Mucosa of descending colon (tissue), 3 donors: ENCODE measurements at places on chromosomes 11 and 22.

DNA sequence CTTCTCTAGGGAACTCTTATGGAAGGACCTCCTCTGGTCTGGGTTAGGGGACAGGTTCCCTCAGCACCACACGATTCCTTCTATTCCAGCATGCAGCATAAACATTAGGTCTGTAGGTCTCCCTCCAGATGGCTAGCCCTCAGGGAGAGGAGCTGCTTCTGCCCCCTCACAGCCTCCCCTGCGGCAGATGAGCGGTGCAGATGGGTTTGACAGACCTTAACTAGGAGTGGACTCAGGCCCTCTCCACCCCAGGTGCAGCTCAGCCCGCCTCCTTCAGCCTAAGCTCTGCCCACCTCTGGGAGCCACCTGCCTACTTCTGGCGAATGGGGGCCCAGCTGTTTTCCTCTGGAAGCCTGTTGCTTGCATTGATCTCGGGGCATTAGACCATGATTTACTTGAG lies 55.7 kb upstream of the EIF3D start:
- no peak for DNase-seq

GRCh38 chr11:64181506-64182411 lies 4.2 kb upstream of the STIP1 start:
- DNase-seq: peak; percentile 92

DNA sequence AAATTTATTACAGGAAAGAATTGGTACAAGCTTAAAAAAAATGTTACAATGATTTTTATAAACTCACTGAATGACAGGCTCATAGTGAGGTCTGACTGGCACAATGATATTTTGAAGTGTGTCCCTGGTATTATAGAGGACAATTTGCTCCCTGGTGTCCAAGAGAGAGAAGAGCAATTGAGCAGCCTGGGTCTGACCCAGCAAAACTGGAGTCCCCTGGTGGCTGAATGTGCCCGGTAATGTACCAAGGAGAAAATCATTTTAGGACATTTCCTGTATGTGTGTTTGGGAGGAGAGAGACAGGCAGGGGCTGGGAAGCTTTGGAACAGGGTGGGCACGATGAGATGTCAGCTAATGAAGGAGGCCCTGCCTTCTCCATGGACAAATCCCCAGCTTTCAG lies 125.3 kb downstream of the APOL5 start:
- no peak for DNase-seq

DNA sequence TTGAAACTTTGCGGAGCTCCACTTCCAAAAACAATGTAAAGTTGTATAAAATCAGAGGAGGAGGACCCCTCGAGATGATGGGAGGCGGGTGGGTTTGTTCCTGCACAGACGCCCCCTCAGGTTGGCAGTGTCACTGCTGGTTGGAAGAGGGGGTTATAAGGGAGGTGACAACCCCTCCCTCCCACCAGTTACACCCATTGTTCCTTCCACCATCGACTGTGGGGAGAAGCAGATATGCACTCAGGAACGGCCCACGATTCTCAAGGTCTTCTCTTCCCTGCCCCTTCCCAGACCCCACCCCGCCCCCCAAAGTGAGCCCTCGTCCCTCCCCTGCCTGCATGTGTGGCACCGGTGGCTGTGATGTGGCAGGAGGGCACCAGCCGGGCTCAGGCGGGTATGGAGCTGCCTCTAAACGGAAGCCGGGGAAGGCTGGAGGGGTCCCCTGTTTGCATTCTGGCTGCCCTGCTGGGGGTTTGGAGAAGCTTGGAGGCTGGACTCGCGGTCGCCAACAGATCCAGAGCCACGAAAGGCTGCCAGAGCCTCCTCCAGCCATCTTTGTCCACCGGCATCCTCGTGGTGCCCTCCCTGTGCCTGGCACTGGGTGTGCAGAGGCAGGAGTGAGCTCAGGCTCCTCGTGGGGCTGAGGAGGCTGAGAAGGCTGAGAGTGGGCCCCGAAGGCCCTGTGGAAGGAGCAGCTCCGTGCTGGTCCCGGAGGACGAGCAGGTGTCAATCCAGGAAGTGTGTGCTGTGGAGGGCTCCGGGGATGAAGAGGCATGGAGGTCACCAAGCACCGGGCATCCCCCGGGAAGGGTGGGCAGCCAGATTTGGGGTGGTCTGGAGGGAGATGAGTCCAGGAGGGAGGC lies 778 bp downstream of the KDELR3 start:
- DNase-seq: no peak

DNA sequence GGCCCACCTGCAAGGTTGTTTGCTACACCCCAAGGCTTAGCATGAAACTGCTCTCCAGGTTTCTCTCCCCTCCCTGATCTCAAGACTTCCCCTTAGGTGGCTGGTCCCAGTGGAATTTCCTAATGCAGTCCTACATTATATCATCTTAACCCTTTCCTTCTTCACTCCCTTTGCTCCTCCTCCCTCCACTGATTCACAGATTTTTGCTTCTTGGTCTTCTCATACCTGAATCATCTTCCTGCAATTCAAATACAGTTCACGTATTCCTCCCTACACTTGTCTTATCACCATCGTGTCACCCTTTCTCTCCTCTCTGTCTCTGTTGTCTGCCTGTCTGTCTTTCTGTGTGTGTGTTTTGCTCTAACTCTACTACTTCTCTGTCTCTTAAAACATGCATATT lies 17.0 kb downstream of the MMP10 start:
- DNase-seq: no peak
